ENCODE measurements at places on chromosomes 16 and 17.

DNA sequence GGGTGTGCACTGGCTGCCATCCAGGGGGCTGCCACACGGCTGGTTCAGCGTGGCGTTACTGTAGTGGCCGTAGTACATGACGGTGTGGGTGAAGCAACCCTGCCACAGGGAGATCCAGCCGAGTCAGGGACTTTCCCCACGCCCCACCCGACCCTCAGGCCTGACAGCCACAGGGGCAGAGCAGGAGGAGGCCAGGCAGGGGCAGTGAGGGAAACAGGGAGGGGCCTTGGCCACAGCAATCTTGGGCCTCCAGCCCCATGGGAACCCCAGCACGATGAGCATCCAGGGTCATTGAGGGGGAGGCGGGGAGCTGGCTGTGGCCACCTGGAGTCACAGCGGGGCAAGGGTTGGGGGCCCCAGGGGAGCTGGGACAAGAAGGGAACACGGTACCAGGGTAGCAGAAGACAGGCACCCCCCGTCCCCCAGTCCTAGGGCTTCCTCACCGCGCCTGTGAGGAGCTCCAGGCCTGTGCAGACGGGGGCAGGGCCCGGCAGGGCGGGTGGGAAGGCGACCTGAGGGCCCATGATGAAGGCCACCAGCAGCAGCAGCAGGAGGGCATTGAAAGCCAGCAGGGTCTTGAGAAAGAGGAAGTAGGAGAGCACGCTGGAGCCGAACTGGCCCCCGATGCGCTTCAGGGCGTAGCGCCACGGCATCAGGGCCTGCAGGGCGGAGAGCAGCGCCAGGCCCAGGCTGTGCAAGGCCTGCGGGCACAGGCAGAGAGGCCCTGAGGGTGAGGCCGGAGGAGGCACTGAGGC lies 4.3 kb downstream of the TMC6 start:
- no peak overlapping the region for H3K4me3 ChIP-seq
- H3K4me1 ChIP-seq: peaks cover 6% of the 10 kb centered on the region
- H3K36me3 ChIP-seq: peaks cover 6% of the 10 kb centered on the region
- no peaks in the 10 kb centered on the region for H3K27me3 ChIP-seq
- H3K27ac ChIP-seq: no peak overlapping the region

DNA sequence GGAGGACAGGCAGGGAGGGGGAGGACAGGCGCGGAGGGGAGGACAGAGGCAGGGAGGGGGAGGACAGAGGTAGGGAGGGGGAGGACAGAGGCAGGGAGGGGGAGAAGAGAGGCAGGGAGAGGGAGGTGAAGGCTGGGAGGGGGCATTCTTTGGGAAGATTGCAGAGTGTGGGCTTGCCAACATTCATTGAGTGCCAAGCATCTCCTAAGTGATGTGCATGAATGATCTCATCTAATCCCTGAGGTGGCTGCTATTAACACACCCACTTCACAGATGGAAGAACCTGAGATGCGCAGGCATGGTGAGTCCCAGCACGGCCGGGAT lies 58.3 kb downstream of the NT5M start:
- peaks cover 19% of the 10 kb centered on the region for H3K27me3 ChIP-seq
- H3K27ac ChIP-seq: no peak overlapping the region
- H3K4me1 ChIP-seq: no peaks in the 10 kb centered on the region
- H3K36me3 ChIP-seq: no peaks in the 10 kb centered on the region

DNA sequence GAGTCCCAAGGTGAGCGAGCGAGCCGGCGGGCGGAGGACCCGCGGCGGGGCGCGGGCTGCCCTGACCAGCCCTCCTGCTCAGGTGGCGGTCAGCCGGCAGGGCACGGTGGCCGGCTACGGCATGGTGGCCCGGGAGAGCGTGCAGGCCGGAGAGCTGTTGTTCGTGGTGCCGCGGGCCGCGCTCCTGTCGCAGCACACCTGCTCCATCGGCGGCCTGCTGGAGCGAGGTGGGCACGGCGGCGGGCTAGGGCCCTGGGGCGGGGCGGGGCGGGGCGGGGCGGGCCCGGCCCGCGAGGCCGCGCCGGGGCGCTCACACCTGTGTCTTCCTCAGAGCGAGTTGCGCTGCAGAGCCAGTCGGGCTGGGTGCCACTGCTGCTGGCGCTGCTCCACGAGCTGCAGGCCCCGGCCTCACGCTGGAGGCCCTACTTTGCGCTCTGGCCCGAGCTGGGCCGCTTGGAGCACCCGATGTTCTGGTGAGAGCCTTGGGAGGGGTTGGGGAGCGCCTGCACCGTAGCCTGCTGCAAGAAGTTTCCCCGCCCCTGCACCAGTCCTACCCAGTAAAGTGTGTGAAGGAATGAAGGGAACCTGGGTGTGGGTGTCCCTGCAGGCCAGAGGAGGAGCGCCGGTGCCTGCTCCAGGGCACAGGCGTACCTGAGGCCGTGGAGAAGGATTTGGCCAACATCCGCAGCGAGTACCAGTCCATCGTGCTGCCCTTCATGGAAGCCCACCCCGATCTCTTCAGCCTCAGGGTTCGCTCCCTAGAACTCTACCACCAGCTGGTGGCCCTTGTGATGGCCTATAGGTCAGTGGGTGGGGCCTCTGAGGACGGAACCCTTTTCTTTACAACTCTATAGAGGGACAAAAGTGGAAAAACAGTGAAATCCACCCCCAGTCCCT lies 802 bp downstream of the SETD6 start:
- H3K4me1 ChIP-seq: peaks cover 14% of the 10 kb centered on the region
- H3K4me3 ChIP-seq: peak overlapping the region; percentile 91
- DNase-seq: no peak
- no peaks in the 10 kb centered on the region for H3K27me3 ChIP-seq

DNA sequence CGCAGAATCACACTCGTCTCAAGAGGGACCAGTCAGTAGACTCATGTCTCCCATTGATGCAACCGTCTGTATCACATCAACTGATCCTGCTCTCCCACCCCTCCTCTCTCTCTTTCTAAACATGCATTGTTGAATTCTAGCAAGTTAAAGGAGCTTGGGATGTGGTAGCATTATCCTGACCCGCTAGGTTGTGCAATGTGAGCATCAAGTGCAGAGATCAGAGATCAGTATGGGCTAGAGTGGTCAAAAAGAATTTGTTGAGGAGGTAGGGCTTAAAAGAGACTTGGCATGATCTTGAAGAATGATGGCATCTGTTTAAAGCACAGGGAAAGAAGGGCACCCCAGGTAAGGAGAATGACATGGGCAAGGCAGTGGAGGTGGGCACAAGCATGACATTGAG lies 38.7 kb downstream of the PRSS54 start:
- no peak overlapping the region for H3K27ac ChIP-seq
- peaks cover 6% of the 10 kb centered on the region for H3K36me3 ChIP-seq
- DNase-seq: no peak
- H3K27me3 ChIP-seq: no peaks in the 10 kb centered on the region
- no peak overlapping the region for H3K4me3 ChIP-seq

DNA sequence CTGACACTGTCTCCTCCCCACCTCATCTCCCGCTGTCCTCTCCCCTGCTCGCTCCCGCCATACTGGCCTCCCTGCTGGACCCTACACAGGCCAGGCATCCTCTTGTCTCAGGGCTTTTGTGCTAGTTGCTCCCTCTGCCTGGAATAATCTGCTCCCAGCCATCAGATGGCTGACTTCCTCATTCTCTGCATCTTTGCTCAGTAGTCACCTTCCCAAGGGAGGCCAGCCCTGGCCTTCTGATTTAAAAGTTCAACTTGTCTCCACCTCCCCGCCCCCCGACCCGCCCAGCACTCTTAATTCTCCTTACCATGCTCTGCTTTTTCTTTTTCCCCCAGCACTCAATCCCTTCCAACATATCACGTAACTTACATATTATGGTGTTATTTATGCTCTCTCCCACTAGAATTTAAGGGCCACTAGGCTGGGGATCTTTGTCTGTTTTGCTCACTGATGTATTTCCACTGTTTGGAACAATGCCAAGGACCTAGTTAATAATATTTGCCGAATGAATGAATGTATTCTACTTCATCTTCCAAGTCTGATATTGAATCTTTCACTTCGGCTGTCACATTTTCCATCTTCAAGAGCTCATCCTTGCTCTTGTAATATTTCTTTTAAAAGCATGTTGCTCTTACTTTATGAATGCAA lies 178.3 kb downstream of the CDK5R1 start:
- H3K27ac ChIP-seq: no peak overlapping the region
- DNase-seq: no peak
- no peaks in the 10 kb centered on the region for H3K36me3 ChIP-seq
- H3K27me3 ChIP-seq: no peaks in the 10 kb centered on the region
- H3K4me3 ChIP-seq: no peak overlapping the region
- no peaks in the 10 kb centered on the region for H3K4me1 ChIP-seq

- H3K4me3 ChIP-seq: no peak overlapping the region
- peaks cover 1% of the 10 kb centered on the region for H3K36me3 ChIP-seq
- no peak for DNase-seq
- no peaks in the 10 kb centered on the region for H3K27me3 ChIP-seq
- no peaks in the 10 kb centered on the region for H3K4me1 ChIP-seq
- no peak overlapping the region for H3K27ac ChIP-seq
Measured at GRCh38 chr17:44492706-44493272, 10.4 kb downstream of the GPATCH8 start.

DNA sequence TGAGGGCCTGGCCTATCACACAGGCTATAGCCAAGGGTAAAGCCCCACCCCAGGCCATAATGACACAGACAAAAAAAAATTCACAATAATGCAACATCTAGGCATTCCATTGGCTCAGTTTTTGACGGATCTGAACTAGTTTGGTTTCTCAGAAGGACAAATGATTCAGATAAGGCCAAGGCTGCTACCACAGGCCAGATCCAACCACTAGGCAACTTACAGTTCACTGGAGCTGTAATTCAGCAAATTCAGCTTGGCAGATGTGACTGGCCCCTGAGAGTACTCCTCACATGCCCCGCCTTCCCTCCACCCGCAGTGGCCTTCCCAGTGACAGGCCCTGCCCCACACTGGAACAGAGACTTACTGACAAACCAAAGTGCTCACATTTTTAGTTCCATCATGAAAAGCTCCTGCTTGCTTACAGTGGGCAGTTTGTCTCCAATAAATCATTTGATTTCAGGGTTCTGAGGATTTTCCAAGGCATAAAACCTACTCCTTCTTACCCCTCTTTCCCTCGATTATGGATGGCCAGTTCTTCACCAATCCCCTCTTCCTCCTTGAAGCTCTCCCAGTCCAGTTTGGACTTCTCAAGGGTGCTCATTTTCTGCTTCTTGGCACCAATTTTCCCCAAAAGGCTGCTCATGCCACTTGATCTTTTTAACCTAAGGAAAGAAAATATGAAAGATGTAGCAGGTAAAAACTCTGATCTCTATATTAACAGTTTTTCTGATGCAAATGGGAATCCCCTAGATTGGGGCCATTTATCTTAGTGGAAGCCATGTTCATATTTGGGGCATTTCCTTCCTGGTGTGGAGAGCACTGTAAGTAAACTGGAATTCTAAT lies 53.3 kb upstream of the BCAR1 start:
- H3K4me3 ChIP-seq: no peak overlapping the region
- peaks cover 53% of the 10 kb centered on the region for H3K4me1 ChIP-seq
- peak overlapping the region; percentile 99 for H3K27ac ChIP-seq
- H3K36me3 ChIP-seq: peaks cover 9% of the 10 kb centered on the region
- DNase-seq: peak; percentile 76

DNA sequence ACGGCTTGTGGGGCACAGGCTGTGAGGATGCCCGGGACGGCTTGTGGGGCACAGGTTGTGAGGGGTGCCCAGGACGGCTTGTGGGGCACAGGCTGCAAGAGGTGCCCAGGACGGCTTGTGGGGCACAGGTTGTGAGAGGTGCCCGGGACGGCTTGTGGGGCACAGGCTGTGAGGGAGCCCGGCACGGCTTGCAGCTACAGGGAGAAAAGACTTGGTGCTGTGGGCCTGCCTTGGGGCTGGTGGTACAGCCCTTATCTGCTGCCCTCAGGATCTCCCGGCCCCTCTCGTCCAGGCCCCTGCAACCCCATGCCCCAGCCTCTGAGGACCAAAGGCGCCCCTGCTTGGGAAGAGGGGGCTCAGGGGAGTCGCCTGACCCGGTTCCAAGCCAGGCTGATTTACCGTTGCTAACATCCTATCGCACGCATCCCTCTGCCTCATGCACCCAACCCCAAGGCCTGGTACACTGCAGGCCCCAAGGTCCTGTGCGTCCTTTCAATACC lies 5.0 kb upstream of the HBM start:
- H3K27me3 ChIP-seq: peaks cover 20% of the 10 kb centered on the region
- DNase-seq: no peak
- H3K4me1 ChIP-seq: peaks cover 7% of the 10 kb centered on the region
- H3K36me3 ChIP-seq: no peaks in the 10 kb centered on the region
- no peak overlapping the region for H3K27ac ChIP-seq

- H3K4me1 ChIP-seq: peaks cover 35% of the 10 kb centered on the region
- no peak overlapping the region for H3K27ac ChIP-seq
- no peaks in the 10 kb centered on the region for H3K27me3 ChIP-seq
- no peaks in the 10 kb centered on the region for H3K36me3 ChIP-seq
- DNase-seq: no peak
Measured at GRCh38 chr16:11094857-11095565, 150.6 kb downstream of the CLEC16A start.

GRCh38 chr16:25264597-25264996 lies 7.0 kb upstream of the ZKSCAN2 start:
- H3K27me3 ChIP-seq: no peaks in the 10 kb centered on the region
- no peak for DNase-seq
- H3K36me3 ChIP-seq: peaks cover 3% of the 10 kb centered on the region
- no peak overlapping the region for H3K4me3 ChIP-seq

- H3K27me3 ChIP-seq: no peaks in the 10 kb centered on the region
- H3K4me1 ChIP-seq: no peaks in the 10 kb centered on the region
- H3K4me3 ChIP-seq: no peak overlapping the region
- H3K27ac ChIP-seq: no peak overlapping the region
Measured at GRCh38 chr17:68981288-68981687, 26.1 kb upstream of the ABCA8 start.

GRCh38 chr17:59837308-59838051 lies 55.3 kb downstream of the TUBD1 start:
- DNase-seq: peak; percentile 98
- peaks cover 13% of the 10 kb centered on the region for H3K4me1 ChIP-seq
- peak overlapping the region; percentile 96 for H3K27ac ChIP-seq
- peak overlapping the region; percentile 98 for H3K4me3 ChIP-seq
- peaks cover 3% of the 10 kb centered on the region for H3K36me3 ChIP-seq
- H3K27me3 ChIP-seq: no peaks in the 10 kb centered on the region

- H3K4me3 ChIP-seq: peak overlapping the region; percentile 70
- DNase-seq: no peak
- H3K36me3 ChIP-seq: peaks cover 14% of the 10 kb centered on the region
- H3K4me1 ChIP-seq: peaks cover 5% of the 10 kb centered on the region
- H3K27ac ChIP-seq: peak overlapping the region; percentile 37
- H3K27me3 ChIP-seq: peaks cover 3% of the 10 kb centered on the region
Measured at GRCh38 chr16:4733211-4733742, 794 bp downstream of the ANKS3 start.

DNA sequence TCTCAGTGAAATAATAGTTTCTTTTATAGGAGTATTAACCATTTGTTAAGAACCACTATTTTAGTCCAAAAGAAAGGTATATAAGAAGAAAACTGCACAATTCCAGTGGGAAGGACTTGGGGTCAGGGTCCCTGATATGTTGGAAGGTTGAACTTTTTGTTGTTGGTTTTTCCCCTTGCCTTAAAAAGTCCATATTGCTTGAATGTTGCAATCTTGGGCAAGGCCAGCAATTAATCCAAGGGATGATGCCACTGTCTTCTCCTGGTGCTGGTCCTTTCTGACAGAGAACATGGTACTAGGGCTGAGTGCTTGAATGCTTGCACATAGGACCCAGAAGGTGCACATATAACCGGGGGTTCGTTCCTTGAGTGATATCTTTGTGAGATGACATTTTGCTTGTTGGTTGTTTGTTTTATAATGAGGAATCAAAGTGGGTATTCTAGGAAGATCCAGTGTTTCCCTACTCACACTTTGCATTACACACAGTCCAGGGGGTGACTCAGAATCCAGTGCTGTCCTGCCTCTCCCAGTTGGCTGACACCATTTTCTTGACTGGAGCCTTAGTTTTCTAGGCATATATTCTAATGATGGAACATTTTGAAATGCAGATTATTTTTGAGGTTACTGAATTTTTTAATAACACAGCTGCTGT lies 54.9 kb downstream of the SIAH1 start:
- no peak for DNase-seq
- H3K27me3 ChIP-seq: no peaks in the 10 kb centered on the region
- H3K27ac ChIP-seq: no peak overlapping the region
- H3K4me1 ChIP-seq: no peaks in the 10 kb centered on the region

Measured in keratinocyte (primary cell).